Transverse colon (tissue), 4 donors: ENCODE measurements at places on chromosomes 7 and 10. TPM values are rescaled to one million over a fixed set of nuclear protein-coding genes. Genes with fewer than 3 reads are reported as not detected.

Gene ARHGEF5
- total RNA-seq: 52.2 TPM

DNA sequence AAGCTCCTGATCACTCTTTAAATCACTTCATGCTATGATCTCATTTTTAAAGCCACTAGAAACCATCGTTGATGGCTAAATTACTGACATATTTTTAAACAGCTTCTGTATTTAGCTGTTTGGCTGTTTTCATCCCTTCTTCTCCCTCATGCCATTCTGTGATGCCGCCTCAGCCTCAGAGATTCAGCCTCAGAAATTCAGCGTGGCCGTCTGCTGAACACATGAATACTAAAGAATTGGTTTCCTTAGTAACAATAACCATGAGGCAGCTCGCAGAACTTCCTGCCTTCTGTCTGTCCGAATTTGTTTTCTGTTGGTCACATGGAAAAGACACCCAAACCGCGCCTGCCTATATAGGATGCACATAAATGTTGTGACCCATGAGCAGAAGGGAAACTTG lies 31.0 kb upstream of the FZD1 start:
- DNase-seq: no peak

GRCh38 chr7:2192831-2193534 lies 39.8 kb downstream of the MAD1L1 start:
- no peak for DNase-seq

DNA sequence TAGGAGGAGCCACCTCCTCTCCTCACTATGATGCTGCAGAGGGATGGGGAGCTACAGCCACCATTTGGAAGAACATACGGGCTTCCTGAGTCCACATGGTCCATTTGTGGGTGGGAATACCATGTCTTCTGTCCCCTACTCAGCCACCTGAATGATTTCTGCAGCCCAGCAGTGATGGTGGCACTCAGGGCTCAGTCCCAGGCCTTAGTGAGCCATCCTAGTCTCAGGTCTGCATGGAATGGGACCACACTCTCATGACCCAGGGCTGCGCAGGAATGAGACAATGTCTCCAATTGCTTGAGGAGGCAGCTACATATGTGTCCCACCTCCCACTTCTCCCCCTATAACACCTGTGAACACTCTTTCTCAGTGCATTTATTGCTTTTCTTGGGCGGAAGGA lies 4.8 kb downstream of the SFTPA1 start:
- DNase-seq: no peak

- no peak for DNase-seq
Measured at GRCh38 chr10:11794566-11794965, 28.6 kb upstream of the PROSER2 start.
